ENCODE measurements at places on chromosomes 12 and 14. TPM values are rescaled to one million over a fixed set of nuclear protein-coding genes. Genes with fewer than 3 reads are reported as not detected.

ST8SIA1 gene
- 0.77 TPM for total RNA-seq

SERPINA1 gene
- not detected for total RNA-seq

SPTB gene
- 0.08 TPM for total RNA-seq

ATF7IP gene
- 153 TPM for total RNA-seq

SLC25A29 gene
- total RNA-seq = 165 TPM

GRCh38 chr14:89620436-89620835 lies 203.4 kb upstream of the FOXN3 start:
- DNase-seq = no peak
- H3K36me3 ChIP-seq = peaks cover 10% of the 10 kb centered on the region
- H3K4me1 ChIP-seq = peaks cover 28% of the 10 kb centered on the region
- peaks cover 13% of the 10 kb centered on the region for H3K27me3 ChIP-seq
- H3K27ac ChIP-seq = no peak overlapping the region

GRCh38 chr14:57287745-57288144 lies 19.0 kb downstream of the AP5M1 start:
- no peaks in the 10 kb centered on the region for H3K4me1 ChIP-seq
- H3K4me3 ChIP-seq = no peak overlapping the region
- DNase-seq = no peak
- H3K36me3 ChIP-seq = peaks cover 23% of the 10 kb centered on the region
- no peaks in the 10 kb centered on the region for H3K27me3 ChIP-seq

GRCh38 chr12:56449622-56449984 lies 377 bp upstream of the TIMELESS start:
- H3K4me3 ChIP-seq = peak overlapping the region; percentile 92
- peaks cover 6% of the 10 kb centered on the region for H3K36me3 ChIP-seq
- H3K4me1 ChIP-seq = peaks cover 29% of the 10 kb centered on the region
- DNase-seq = no peak

- H3K27ac ChIP-seq = no peak overlapping the region
- no peaks in the 10 kb centered on the region for H3K36me3 ChIP-seq
- peaks cover 10% of the 10 kb centered on the region for H3K4me1 ChIP-seq
- no peak overlapping the region for H3K4me3 ChIP-seq
- H3K27me3 ChIP-seq = no peaks in the 10 kb centered on the region
- no peak for DNase-seq
Observed at GRCh38 chr14:31884776-31885379, 192.2 kb upstream of the ARHGAP5 start.

GRCh38 chr12:113396828-113397496 lies 6.7 kb downstream of the SDS start:
- no peak for DNase-seq
- H3K27ac ChIP-seq = no peak overlapping the region
- no peaks in the 10 kb centered on the region for H3K36me3 ChIP-seq
- no peaks in the 10 kb centered on the region for H3K4me1 ChIP-seq
- H3K4me3 ChIP-seq = no peak overlapping the region

GRCh38 chr14:103071544-103072251 lies 12.3 kb upstream of the LBHD2 start:
- DNase-seq = no peak
- no peak overlapping the region for H3K4me3 ChIP-seq
- H3K4me1 ChIP-seq = no peaks in the 10 kb centered on the region
- H3K27ac ChIP-seq = no peak overlapping the region
- no peaks in the 10 kb centered on the region for H3K36me3 ChIP-seq
- peaks cover 4% of the 10 kb centered on the region for H3K27me3 ChIP-seq

GRCh38 chr12:119594772-119595445 lies 1.3 kb downstream of the TMEM233 start:
- DNase-seq = peak; percentile 61
- peaks cover 21% of the 10 kb centered on the region for H3K27me3 ChIP-seq
- H3K27ac ChIP-seq = peak overlapping the region; percentile 96
- H3K4me3 ChIP-seq = peak overlapping the region; percentile 100
- peaks cover 52% of the 10 kb centered on the region for H3K4me1 ChIP-seq
- peaks cover 27% of the 10 kb centered on the region for H3K36me3 ChIP-seq

DNA sequence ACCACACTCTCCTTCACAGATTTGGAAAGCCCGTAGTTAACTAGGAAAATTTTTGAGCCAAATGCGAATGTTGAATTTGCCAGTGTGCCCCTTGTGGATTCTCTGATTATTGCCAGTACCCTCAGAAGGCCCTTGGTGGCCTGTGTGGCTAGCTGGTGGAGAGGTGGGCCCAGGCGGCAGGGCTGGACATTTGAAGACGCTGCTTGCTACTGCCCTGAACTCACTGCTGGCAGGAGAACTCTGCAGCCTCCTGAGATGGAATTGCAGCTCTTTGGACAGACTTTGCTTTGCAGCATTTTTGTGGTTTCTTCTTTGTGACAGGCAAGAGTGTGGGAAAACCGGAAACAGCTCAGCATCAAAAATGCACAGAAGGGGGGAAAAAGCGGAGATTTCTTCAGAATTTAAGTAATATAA lies 97.6 kb downstream of the TGFB3 start:
- H3K4me3 ChIP-seq = no peak overlapping the region
- H3K27me3 ChIP-seq = no peaks in the 10 kb centered on the region
- H3K36me3 ChIP-seq = peaks cover 20% of the 10 kb centered on the region
- peak; percentile 8 for DNase-seq
- H3K27ac ChIP-seq = no peak overlapping the region
- peaks cover 11% of the 10 kb centered on the region for H3K4me1 ChIP-seq

- peaks cover 41% of the 10 kb centered on the region for H3K27me3 ChIP-seq
Observed at GRCh38 chr14:28767853-28768741, 1.5 kb downstream of the FOXG1 start.

- no peak overlapping the region for H3K27ac ChIP-seq
- H3K4me1 ChIP-seq = no peaks in the 10 kb centered on the region
- no peaks in the 10 kb centered on the region for H3K27me3 ChIP-seq
- DNase-seq = no peak
- no peak overlapping the region for H3K4me3 ChIP-seq
Observed at GRCh38 chr12:9346866-9347327, 138.7 kb upstream of the PZP start.

DNA sequence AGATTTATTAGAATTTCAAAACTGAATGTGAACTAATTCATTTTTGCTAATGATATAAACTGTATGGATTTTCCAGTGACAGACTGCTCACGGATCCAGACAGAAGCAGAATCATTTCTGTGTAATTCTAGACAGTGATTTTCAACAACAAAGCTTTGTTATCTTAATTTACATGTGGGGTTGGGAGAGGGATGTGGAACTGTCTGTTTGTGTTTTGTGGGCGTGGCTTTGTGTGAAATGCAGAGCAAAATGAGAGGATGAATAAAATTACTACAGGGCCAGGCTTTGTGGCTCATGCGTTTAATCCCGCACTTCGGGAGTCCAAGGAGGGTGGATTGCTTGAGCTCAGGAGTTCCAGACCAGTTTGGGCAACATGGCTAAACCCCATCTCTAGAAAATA lies 834.7 kb downstream of the GALC start:
- H3K36me3 ChIP-seq = no peaks in the 10 kb centered on the region
- DNase-seq = no peak
- H3K27me3 ChIP-seq = no peaks in the 10 kb centered on the region
- no peak overlapping the region for H3K27ac ChIP-seq
- no peaks in the 10 kb centered on the region for H3K4me1 ChIP-seq

- H3K27me3 ChIP-seq = no peaks in the 10 kb centered on the region
- H3K4me1 ChIP-seq = no peaks in the 10 kb centered on the region
- no peak overlapping the region for H3K4me3 ChIP-seq
- H3K27ac ChIP-seq = no peak overlapping the region
- H3K36me3 ChIP-seq = no peaks in the 10 kb centered on the region
Observed at GRCh38 chr14:56394826-56395530, 184.6 kb upstream of the TMEM260 start.

DNA sequence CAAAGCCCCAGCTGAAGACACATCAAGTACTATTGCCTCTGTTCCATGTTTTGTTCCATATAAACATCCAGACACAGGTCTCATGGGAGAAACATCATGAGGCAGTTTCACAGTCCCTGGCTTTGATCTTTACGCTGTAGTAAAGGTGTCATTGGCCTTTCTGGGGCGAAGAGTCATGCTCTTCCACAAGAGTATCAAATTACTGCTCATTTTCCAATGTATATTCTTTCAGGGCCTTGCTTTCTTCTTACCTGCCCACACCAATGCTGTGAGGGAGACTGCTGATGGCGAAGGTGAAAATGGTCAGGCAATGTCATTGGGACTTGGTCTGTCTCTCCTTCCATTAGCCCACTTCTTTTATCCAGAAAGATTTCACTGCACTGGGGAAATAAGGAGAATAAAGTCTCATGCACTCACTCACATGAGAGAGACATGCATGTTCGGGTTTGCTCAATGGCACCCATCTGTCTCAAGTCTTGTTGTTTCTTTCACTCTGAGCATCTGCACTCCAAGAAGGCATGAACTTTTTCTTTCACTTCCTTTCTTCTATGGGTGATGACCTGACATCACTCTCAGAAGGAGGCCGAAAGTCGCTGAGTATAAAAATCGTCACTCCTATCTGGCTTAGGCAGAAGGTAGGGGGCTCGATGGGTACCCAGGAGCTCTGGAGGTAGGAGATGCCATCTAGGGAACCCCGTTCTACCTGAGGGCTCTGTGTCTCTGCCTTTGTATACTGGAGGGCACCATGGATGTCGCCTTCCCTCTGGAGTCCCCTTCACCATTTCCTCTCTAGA lies 1.3 kb upstream of the JDP2 start:
- H3K27ac ChIP-seq = no peak overlapping the region
- H3K36me3 ChIP-seq = no peaks in the 10 kb centered on the region
- peaks cover 9% of the 10 kb centered on the region for H3K4me1 ChIP-seq
- H3K27me3 ChIP-seq = peaks cover 14% of the 10 kb centered on the region
- H3K4me3 ChIP-seq = peak overlapping the region; percentile 32

- H3K4me3 ChIP-seq = peak overlapping the region; percentile 57
- H3K27ac ChIP-seq = peak overlapping the region; percentile 99
- no peaks in the 10 kb centered on the region for H3K36me3 ChIP-seq
- peaks cover 3% of the 10 kb centered on the region for H3K27me3 ChIP-seq
- H3K4me1 ChIP-seq = peaks cover 38% of the 10 kb centered on the region
Observed at GRCh38 chr14:64566651-64567122, 16.9 kb downstream of the PPP1R36 start.

DNA sequence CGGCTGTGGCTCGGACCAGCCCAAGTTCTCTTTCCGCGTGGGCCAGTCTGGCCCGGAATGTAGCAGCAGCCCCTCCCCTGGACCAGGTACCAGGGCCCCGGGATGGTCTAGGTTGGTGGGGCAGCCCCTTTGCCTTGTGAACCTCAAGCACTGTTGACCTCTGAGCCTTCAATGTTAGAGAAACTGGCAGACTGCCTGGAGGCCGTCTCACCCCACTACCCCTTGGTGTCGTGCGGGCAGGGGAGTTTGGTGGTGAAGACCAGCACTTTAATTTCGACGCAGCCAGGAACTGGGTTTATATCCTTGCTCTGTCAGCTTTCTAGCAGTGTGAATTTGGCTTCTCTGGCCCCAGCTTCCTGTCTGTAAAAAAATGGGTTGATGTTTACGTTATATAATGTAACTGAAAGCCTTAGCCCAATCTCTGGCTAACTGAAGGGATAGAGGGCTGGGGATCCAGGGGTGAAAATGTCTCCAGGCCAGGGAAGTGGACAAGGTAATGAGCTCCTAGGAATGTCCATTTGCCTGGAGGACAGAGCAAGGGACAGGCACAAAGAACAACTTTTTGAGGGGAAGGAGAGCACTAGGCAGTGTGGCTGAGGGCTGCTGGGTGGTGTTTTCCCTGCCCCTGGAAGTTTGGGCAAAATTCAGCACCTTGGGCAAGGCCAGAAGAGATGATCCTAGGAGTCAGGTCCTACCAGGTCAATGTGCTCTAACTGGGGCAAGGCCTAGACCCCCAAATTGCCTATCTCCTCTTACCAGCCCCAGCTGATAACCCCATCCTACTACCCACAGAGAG lies 11.4 kb downstream of the MCRS1 start:
- DNase-seq = no peak
- H3K4me1 ChIP-seq = peaks cover 6% of the 10 kb centered on the region
- peaks cover 20% of the 10 kb centered on the region for H3K36me3 ChIP-seq
- H3K4me3 ChIP-seq = no peak overlapping the region
- H3K27me3 ChIP-seq = peaks cover 13% of the 10 kb centered on the region

- no peak for DNase-seq
- H3K4me3 ChIP-seq = no peak overlapping the region
Observed at GRCh38 chr12:83361475-83361874, 674.8 kb downstream of the TMTC2 start.

GRCh38 chr14:49447540-49448107 lies 138.6 kb downstream of the RPS29 start:
- no peak overlapping the region for H3K27ac ChIP-seq
- peaks cover 4% of the 10 kb centered on the region for H3K27me3 ChIP-seq
- no peaks in the 10 kb centered on the region for H3K4me1 ChIP-seq
- H3K36me3 ChIP-seq = no peaks in the 10 kb centered on the region
- no peak for DNase-seq

DNA sequence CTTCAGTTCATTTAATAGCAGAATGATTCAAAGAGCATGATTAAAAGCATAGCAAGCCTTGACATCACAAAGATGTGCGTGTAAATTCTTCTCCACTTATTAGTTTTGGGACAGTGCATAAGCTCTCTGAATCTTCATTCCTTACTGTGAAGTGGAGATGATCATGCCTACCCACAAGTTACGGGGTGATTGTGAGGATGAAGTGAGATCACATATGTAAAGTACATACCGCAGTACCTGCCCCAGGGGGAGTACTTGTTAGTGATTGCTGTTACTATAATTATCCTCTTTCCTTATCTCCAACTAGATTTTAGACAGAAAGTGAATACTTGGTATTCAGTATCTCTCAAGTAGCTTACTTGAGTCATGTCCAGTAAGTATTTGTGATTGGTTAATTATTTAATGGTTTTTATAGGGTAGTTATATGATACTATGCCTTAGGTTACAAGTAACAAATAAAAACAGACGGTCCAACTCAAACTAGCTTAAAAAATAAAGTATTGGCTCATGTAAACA lies 6.0 kb downstream of the RAD9B start:
- no peak for DNase-seq
- H3K36me3 ChIP-seq = no peaks in the 10 kb centered on the region
- H3K27me3 ChIP-seq = no peaks in the 10 kb centered on the region
- no peaks in the 10 kb centered on the region for H3K4me1 ChIP-seq
- no peak overlapping the region for H3K27ac ChIP-seq
- no peak overlapping the region for H3K4me3 ChIP-seq

- DNase-seq = no peak
- no peaks in the 10 kb centered on the region for H3K36me3 ChIP-seq
- no peak overlapping the region for H3K4me3 ChIP-seq
- peaks cover 4% of the 10 kb centered on the region for H3K4me1 ChIP-seq
Observed at GRCh38 chr14:43900173-43900655, 606.9 kb downstream of the FSCB start.

GRCh38 chr14:75452900-75453816 lies 25.3 kb downstream of the JDP2 start:
- peaks cover 18% of the 10 kb centered on the region for H3K4me1 ChIP-seq
- peaks cover 9% of the 10 kb centered on the region for H3K27me3 ChIP-seq
- peak; percentile 30 for DNase-seq
- no peak overlapping the region for H3K4me3 ChIP-seq

Measured in endothelial cell (in vitro differentiated cells).